Breast epithelium (tissue), 4 donors: ENCODE measurements at places on chromosomes 1 and 21. TPM values are rescaled to one million over a fixed set of nuclear protein-coding genes. Genes with fewer than 3 reads are reported as not detected.

- no peak for DNase-seq
These were observed 633.0 kb downstream of the SMYD3 start for GRCh38 chr1:245873883-245874671.

GRCh38 chr1:22088331-22088730 is 35.8 kb downstream of the CDC42 start:
- no peak for DNase-seq

DNA sequence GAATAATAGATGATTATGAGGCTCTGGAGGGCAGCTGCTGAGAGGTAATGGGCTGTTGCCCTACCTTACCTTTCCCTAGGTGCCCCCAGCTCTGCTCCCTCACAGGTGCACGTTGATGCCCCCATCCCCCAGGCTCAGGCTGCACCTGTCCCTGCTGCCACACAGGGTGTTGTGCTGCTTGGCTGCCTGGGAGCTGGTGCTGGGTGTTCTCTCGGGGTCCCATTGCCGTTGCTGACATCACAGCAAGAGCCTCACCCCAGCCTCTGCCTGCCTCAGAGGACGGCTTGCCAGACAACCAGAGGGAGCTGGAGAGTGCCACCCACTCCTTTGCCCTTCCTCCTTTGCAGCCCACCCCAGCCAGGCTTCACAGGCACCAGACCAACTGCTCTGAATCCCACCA is 31.4 kb upstream of the DMBX1 start:
- no peak for DNase-seq

GRCh38 chr1:47030170-47030805 is 6.8 kb downstream of the CYP4X1 start:
- no peak for DNase-seq

- DNase-seq, result no peak
These were observed 2.4 kb upstream of the PTGFRN start for GRCh38 chr1:116907351-116907750.

GRCh38 chr1:100683448-100684349 is 35.8 kb upstream of the VCAM1 start:
- no peak for DNase-seq

DNA sequence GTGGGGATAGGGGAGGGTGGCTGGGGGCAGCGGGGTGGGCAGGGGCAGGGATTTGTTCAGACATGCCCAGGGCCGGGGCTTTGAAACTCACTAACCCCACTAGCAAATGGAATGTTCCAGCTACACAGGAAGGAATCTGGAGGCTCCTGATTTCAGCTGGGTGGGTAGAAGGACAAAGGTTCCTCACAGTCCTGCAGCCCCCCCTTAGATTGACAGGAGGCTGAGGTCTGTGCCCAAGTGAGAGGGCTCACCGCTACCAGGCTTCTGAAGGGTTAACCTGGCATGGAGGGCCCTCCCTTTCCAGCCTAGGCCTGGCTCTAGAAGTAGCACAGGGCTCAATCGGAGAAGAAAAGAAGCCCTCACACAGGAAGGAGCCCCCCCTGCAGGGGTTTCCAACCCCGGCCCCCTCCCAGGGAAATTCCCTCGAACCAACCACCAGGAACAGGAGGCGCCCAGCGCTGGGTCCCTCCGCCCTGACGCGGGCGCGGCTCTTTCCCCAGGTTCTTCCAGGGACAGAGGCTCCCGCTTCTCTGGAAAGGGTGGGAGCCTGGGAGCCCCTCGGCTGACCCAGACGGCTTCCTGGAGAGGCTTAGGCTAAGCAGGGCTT is 3.3 kb downstream of the EPHA2 start:
- DNase-seq, result no peak

GRCh38 chr1:41850029-41850428 is 68.7 kb downstream of the HIVEP3 start:
- no peak for DNase-seq

DNA sequence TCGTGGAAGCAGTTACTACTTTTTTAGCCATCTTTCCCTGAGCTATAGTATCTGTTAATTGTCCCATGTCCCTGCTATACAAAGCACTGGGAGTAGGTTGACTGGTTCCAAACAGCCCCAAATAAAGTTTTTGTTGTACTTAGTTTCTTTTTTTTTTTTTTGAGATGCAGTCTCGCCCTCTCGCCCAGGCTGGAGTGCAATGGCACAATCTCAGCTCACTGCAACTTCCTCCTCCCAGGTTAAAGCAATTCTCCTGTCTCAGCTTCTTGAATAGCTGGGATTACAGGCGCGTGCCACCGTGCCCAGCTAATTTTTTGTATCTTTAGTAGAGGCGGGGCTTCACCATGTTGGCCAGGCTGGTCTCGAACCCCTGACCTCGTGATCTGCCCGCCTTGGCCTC is 3.3 kb downstream of the NCSTN start:
- DNase-seq, result no peak

GRCh38 chr1:178743801-178744200 is 18.8 kb downstream of the RALGPS2 start:
- DNase-seq, result no peak

DNA sequence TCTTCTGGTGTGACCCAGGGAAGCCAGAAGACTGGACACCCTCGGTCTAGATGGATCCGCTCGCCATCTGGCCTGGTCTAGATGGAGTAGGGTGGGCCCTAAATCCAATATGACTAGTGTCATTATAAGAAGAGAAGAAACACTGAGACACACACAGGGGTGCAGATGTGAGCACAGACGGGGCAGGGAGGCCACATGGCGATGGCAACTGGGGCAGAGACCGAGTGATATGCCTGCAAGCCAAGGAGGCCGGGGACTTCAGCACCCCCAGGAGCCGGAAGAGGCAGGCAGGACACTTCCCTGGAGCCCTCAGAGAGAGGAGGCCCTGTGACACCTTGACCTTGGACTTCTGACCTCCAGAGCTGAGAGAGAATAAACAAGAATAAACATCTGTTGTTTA is 5.6 kb upstream of the TFF3 start:
- DNase-seq, result no peak

- peak; percentile 82 for DNase-seq
These were observed 5.7 kb downstream of the HSPG2 start for GRCh38 chr1:21931171-21932093.

DNA sequence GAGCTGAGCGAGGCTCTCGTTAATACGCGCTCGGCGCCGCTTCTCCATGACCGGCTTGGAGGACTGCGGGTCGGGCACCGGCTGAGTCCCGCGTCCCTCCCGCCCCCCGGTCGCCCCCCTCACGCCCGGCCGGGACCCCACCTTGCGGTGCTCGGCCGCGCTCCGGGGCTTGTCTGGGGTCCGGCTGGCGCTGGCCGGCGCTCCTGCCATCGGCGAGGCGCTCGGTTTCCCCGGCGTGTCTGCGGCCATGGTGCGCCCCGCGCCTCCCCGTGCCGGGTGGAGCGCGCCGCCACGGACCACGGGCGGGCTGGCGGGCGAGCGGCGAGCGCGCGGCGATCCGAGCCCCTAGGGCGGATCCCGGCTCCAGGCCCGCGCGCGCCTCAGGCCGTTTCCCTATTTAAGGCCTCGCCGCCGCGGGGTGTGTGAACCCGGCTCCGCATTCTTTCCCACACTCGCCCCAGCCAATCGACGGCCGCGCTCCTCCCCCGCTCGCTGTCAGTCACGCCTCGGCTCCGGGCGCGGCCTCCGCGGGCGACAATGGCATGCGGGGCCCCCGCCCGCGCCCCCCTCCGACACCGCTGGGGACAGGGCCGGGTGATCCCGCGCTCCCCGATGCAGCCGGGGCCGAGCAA is at the start of gene HES4:
Gene HES4, minus strand, starts transcription at position 373 of the 632 bp plus-strand sequence. Its CDS starts 124 bp downstream, at position 249.
- DNase-seq, result peak; percentile 81

- DNase-seq, result no peak
These were observed 54.9 kb upstream of the DIPK1A start for GRCh38 chr1:93016171-93016570.

DNA sequence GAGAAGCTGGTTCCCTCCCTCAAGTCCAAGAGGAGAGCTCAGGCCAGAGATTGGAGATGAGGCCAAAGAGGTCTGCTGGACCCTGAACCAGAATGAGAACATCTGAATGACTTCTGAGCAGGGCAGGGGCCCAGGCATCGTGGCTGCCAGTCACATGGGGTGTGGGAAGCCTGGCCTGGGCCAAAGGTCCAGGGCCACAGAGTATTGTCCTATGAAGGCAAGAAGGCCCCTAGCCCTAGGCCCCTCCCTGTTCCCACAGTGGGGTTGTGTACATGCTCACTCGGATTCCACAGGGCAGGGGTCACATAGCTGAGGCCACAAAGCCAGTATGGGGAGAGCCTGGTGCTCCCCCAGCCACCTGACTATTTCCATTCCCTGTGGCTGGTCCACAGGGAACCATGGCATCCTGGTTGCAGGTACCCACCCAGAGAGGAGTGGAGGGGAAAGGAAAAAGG is 18.5 kb upstream of the SLC1A7 start:
- DNase-seq, result no peak

DNA sequence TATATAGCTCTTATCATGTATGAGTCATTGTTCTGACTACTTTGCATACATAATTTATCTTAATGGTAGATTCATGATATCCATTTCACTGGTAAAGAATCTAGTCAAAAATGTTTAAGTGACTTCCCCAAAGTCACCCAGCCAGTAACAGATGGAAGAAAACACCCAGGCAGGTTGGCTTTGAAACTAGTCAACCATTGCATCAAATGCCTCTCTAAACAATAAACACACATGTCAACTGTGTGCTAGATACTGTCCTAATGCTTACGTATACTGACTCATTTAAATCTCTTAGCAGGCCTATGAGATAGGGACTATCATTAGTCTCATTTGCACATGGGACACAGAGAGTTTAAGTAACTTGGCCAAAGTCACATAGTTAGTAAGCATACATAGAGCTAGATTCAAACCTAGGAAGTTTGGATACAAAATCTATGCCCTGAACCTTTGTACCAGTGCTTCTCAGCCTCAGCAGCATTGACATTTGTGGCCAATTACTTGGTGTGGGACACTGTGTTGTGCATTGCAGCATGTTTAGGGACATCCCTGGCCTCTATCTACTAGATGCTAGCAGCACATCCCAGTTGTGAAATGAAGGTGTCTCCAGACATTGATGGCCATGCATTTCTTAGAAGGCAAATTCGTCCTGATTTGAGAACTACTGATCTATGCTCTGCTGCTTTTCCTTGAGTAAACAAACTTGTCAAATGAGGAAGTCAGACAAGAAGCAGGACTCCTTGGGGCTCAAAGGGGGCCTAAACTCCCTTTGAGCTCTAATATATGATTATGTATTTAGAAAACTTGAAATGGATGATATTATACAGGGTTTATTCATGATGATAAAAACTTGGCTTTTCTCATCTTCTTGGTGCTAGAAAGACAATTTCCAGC is 316.3 kb downstream of the KCNH1 start:
- DNase-seq, result no peak

DNA sequence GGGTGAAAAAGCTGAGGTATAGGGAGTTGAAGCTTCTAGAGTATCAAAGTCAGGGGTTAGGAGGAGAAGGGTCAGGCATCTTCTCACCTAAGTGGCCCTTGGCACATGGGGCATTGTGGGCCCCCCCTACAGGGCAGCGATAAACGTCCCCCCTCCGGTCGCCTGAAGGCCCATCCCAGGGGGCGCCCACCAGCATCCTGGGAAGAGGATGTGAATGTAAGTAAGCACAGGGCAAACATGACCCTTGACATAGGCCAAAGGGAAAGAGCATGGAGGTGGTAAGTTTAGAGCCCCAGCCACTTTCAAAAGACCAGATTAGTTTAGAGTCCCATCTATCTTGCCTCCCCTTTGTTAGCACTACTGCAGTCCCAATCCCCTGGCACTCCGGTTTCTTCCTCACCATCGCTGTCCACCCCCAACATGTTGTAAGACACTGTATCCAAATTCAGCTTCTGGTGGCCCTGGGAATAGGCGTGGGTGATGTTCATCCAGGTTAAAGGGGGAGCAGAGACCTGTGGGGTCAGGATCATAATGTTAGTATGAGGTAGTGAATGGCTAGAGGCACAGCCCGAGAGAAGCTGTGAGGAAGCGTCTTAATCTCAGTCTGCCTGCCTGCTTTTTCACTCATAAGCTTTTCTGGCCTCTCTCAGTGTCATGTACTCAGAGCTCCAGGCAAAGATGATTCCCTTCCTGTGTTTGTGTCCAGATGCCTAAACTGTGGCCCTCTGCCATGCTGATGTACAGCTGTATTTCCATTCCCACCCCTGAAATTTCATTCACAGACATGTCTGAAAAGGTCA is 2.7 kb downstream of the ITGA10 start:
- DNase-seq, result no peak

DNA sequence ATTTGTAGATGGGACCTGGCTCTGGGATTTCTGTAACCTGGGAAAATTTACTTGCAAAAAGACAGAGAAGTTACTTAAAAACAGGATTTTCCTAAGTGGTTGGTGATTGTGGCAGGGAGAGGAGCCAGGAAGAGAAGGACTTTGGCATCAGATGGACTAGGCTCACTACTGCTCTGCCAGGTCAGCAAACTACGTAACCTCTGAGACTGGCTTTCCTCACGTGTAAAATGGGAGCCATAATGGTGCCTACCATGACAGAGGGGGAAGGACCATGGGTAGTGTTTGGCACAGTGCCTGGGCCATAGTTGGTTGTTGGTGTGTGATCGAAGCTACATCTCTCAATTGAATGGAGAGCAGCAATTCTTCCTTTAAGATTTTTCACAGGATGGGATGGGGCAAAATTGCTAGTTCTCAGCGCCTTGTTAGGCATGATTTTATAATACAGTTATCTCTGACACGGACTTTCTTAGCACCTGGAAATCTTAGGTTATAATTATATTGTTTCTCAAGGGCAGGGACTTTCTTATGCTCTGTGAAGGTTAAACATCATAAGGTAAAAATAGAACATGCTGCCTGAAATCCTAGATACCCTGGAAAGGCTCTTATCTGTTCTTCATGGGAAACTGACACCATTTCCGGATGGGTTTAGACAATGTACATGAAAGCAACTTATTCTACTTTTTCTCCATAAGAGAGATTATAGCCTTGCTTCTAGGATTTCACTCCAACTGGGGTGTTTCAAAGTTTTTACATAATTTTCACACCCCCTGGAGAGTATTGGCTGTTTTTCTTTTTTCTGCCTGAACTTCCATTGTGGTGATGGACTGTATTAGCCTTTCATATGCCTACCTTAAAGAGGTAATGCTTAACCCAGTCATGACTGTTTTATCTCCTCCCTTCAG is 10.9 kb downstream of the ROR1 start:
- no peak for DNase-seq

PKP1 gene
- 22.5 TPM for total RNA-seq

CITED4 gene
- 136 TPM for total RNA-seq

TINAGL1 gene
- 85.9 TPM for total RNA-seq

GPR153 gene
- total RNA-seq, result 34.6 TPM

GUCA2A gene
- not detected for total RNA-seq

PLD5 gene
- total RNA-seq, result 0.44 TPM

TFF2 gene
- total RNA-seq, result not detected

RHOU gene
- total RNA-seq, result 31.5 TPM

C1QC gene
- total RNA-seq, result 113 TPM

SSBP3 gene
- 21.3 TPM for total RNA-seq
